ENCODE measurements at places on chromosomes 4 and X.

DNA sequence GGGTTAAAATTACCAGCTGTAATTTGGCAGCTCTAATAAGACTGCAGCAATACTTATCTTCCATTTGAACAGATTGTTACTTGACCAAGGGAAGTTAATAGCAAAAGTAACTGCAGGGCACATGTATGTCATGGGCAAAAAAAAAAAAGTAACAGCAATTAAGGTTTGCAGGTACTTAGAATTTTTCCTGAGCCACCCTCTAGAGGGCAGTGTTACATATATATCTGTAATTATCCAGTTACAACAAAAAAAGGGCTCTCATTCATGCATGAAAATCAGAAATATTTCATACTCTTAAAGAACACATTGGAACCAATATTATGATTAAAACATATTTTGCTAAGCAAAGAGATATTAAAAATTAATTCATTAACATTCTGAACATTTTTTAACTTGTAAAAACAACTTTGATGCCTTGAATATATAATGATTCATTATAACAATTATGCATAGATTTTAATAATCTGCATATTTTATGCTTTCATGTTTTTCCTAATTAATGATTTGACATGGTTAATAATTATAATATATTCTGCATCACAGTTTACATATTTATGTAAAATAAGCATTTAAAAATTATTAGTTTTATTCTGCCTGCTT, 25.1 kb downstream of the XIAP start:
- DNase-seq: no peak

GRCh38 chrX:133215017-133215416, 3.1 kb downstream of the TFDP3 start:
- DNase-seq: no peak

DNA sequence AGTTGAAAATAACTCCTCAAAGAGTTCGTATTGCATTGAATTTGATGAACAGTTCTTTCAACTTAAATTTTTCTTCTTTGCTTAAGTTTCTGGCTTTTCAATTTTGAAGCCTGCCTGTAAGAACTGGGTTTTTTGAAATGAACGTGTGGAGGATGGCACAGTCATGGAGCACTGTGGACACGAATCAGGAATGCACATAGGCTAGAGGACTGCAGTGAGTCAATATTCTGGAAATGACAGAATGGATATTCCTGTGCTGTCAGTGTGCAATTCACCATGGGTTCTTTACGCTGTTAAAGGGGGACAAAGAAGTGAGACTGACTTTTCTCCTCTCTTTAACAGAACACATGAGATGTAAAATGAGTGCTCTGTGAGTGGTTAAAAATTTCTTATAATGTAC, 368.0 kb upstream of the AGA start:
- DNase-seq: no peak

GRCh38 chrX:150693725-150694574, 754 bp downstream of the MTMR1 start:
- DNase-seq: no peak

- no peak for DNase-seq
Measured at GRCh38 chrX:112968351-112969133, 127.9 kb upstream of the AMOT start.

DNA sequence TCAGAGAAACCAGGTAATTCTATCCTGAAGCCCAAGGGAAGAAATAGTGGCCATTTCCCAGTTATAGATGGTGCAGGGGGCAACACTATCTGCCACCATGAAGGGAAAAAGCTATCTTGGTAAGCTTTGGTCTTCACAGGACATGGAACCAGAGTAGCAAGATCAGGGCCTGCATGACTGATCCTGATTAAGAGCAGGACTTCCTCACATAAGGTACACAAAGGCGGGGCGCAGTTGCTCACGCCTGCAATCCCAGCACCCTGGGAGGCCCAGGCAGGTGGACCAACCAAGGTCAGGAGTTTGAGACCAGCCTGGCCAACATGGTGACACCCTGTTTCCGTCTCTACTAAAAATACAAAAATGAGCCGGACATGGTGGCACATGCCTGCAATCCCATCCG, 148.4 kb upstream of the USP9X start:
- DNase-seq: no peak

GRCh38 chr4:102246416-102246815, 98.9 kb downstream of the SLC39A8 start:
- DNase-seq: no peak

- DNase-seq: no peak
Measured at GRCh38 chr4:74670583-74670982, 123.7 kb downstream of the BTC start.

Data from substantia nigra (tissue), 51 donors.